ENCODE measurements at places on chromosomes 2 and 18.
A peak's percentile ranks its signal among the peaks of the same experiment; 100 is the strongest.

DNA sequence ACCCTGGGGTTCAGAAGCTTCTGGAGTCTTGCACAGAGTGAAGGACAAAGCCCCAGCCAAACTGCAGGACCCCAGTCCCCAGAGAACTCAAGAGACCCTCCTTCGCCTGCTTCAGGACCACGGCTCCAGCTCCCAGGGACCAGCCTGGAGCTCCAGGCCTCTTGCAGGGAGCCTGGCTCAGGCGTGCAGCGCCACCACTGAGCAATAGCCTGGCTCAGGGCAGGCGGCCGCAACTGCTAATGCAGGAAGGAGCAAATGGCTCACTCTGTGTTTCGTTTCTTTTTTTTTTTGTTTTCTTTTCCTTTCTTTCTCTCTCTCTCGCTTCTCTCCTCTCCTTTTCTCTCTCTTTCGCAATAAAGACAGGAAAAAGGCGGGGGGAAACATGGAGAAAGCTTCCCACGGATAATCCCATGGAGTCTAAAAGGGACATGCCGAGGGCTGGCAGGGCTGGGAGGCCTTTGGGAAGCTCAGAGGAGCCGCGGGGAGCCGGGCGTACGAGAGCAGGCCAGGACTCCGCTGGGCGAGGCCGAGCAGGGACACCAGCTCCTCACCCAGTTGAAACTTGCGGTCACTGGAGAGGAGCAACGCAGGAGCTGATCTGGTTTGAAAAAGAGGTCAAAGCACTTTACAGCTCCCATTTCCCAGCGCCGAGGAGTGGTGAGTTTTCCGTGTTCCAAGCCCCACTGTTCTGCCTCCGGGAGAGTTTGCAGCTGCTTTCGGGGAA is 244.8 kb downstream of the TWIST2 start:
- DNase-seq = no peak

DNA sequence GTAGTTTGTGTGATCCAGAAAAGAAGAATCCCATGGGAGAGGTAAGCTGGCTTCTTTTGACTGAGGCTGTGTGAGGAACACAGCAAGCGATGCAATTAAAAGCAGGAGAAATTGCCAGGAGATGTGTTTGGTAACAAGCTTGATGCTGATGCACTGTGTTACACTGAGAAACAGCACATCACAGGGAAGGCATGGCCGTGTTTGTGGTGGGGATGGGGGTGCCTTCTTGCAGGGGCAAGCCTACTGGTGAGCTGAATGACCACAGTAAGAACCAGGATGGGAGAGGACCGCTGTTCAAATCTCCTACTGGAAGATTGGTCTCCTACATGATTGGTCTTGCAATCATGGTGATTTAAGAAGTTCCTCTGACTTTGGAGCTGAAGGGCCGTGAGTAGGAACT is 477.7 kb upstream of the HS6ST1 start:
- no peak for DNase-seq

- DNase-seq = no peak
These were observed 35.0 kb downstream of the STAT4 start for GRCh38 chr2:191115804-191116203.

DNA sequence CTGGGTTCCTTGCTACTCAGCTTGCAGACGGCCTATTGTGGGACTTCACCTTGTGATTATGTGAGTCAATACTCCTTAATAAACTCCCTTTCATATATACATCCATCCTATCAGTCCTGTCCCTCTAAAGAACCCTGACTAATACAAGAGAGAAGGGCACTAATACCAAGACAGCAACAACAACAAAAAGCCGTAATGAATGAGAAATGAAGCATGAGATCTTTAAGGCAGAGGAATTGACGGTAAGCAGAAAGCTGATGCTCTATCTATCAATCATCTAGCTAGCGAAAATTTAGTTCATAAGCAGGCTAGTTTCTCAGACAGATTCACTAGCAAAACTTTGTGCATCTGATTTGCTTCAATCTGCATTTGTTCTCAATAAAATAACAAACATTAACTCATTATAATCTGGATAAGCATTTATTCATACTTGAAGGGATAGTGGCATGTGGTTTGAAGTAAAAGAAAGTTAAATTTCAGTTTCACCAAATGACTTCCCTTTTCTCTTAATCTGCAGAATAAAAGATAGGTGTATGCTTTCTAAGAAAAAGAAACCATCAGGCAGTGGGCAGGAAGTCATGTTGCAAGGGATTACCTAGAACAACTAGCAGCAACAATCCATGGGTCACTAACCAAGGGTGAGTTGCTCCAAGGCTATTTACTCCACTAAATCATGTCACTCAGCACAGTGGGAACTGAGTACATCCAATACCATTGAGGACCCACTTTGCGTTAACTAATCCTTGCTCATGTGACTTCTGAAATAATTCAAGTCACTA is 376.5 kb downstream of the TMEM182 start:
- DNase-seq = peak; percentile 15

DNA sequence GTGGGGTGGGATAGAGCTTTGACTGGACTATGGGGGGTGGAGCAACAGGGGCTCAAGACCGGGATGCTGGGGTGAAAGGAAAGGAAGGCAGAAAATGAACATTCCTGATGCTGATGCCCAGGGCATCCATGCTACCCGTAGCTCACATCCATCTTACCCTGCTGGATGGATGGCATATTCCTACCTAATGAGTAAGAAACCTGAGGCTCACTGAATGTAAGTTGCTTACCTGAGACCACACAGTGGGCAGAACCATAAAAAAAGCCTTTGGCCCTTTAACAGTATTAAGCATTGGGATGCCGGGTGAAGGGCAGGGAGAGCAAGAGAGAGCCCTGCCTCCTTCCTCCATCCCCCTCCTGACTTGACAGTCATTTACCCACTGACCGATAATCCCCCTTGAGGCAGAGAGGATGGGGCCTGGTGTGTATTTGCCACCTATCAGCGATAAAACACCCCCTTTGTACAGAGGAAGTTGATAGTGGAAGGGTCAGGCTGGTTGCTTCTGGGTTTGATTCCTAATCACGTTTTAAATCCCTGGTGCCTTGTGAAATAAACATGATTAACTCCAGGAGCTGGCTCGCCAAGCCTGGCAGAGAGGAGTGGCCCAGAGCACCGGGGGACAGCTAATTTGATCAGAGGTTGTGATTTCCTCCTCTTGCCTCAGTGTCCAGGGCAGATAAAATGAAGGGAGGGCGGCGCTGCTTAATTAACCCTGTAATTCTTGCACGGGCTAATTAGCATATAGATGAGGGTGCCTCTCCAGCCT is 105.9 kb upstream of the HS6ST1 start:
- DNase-seq = no peak

DNA sequence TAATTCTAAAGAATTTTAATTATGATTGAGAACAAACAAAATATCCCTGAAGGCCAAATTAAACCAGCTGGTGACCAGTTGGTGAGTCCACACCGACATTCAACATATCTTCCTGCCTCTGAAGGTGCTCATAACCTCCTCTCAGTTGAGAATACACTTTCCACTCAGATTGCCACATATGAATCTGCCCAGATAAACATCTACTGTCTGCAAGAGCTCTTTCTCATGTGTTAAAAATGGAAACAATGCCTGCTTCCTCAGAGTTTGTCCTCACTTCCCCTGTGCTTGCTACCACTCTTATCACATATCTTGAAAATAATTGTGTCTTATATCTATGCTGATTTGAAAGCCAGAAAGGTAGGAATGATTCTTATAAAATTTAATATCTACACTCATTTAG is 177.7 kb upstream of the GULP1 start:
- DNase-seq = no peak

DNA sequence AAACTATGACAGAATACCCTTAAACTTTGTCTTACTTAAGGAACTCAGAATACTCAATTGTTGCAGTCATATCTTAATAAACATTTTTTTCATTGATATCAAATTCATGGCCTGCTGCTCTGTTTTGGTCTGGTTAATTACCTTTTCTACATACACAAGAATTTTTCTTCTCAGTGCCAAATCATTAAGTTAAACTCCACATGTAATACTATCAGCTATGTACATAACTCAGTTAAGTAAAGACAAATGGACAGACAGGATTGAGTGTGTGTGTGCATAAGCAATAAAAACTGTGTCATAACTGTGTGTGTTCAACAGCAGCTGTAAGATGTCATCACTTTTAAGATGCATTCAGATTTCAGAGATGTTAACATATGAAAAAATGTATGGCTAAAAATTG is 34.4 kb downstream of the VRK2 start:
- DNase-seq = no peak

GRCh38 chr2:51013079-51013932 is 18.6 kb downstream of the NRXN1 start:
- DNase-seq = peak; percentile 52

DNA sequence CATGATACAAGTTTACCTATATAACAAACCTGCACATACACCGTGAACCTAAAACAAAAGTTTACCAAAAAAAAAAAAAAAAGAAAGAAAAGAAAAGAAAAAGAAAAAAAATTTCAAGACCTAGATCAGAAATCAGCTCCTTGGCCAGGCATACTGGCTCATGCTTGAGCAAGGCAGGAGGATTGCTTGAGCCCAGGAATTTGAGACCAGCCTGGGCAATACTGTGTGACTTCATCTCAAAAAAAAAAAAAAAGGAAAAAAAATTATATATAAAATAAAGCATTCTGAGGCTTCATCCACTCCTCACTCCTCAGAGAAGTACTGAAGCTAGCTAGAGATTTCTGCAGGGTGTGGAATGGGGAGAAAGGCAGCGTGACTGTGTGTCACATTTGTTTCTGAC is 11.8 kb upstream of the PROC start:
- no peak for DNase-seq

- DNase-seq = no peak
These were observed 104.3 kb downstream of the NDUFA10 start for GRCh38 chr2:239920693-239921365.

GRCh38 chr2:72118951-72119350 is 28.7 kb downstream of the CYP26B1 start:
- no peak for DNase-seq

DNA sequence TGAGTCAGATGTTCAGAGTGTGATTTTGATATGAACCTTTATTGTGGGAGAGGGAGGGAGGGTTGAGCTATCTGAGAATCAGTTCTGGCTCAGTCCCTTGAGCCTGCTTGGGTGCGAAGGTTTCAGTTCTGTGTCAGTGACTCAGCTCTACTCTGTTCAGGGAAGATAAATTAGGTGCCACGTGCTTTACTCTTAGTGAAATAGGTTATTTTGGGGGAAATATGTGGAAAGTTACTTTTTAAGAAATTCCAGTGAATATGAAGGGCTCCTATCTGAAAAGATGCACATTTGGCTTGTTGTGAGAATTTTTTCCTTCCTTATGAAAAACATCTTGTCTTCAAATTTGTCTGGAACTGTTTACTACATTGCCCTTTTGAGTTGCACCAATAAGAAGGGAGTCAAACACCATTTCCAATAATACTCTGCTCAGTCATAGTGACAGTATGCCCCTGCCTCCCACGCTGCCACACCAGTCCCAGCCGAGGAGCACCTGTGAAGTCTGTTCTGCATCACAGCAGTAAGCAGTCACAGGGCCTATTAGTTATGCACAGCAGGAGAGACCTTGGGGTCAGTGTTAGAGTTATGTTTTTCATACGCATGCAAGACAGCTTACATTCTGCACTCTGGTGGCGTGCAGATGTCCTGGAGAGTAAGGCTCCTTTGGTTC is 32.8 kb upstream of the DNAH7 start:
- no peak for DNase-seq

Data from right kidney (tissue), 9 donors.